ENCODE measurements at places on chromosomes 13 and 19.

- no peak for DNase-seq
These were observed 115.3 kb downstream of the STOML3 start for GRCh38 chr13:38875186-38875875.

DNA sequence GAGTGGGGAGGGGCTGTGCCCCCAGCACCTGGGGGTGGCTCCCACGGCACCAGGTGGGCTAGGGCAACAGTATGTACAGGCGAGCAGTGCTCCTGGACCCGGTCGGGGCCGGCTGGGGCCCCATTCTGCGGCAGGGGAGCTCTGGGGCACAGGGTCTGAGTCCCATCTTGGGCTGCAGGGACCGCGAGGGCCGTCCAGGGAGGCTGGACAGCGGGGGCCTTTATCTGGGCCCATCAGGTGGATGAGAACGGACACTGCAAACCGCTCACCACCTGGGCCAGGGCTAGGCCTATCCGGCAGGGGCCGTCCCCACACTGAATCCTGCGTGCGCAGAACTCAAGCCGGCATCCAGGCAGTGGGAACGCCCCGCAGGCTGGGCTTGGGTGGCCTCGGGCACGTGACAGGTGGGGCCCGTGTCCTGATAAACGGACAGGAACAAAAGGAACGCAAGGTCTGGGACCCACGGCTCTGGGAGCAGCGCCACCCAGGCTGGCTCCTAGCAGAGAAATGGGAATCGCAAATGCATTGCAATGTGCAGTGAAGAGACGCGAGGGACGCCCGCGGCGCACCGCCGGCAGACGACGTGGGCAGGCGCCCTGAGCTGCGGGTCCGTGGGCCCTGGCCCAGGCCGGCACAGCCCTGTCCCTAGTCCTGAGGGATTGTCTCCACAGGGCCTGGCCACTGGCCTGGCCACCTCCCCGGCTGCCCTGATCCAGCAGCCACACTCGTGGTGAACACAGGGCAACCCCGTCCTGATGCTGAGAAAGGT, 29.7 kb downstream of the BTBD2 start:
- DNase-seq = no peak

GRCh38 chr19:45291834-45292233, 30.8 kb downstream of the CKM start:
- DNase-seq = no peak

DNA sequence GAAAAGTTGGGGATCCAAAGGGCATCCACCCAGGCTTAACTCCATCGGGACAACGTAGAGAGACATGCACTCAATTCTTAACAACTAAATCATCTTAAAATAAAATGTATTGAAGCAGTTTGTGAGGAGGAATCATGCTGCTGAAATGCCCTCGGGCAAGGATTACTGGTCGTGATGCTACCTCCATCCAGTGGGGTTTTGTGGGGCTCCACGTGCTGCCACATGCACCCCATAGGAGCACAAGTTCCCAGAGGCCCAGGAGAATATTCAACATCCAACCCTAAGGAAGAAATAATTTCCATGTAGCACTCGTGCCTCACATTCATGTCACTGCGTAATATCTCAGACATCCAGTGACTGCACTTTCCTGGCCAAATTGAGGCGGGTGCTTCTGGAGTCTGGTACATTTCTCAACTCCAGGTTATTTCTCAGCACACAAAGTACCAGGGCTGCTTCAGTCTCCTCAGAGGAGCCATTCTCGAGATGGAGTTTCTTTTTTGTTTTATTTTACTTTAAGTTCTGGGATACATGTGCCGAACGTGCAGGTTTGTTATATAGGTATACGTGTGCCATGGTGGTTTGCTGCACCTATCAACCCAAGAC, 429.8 kb downstream of the FOXO1 start:
- DNase-seq = no peak

GRCh38 chr13:26460648-26461047, 96.8 kb upstream of the WASF3 start:
- DNase-seq = no peak
